ENCODE measurements at places on chromosomes 16 and 17. TPM values are rescaled to one million over a fixed set of nuclear protein-coding genes. Genes with fewer than 3 reads are reported as not detected.

DNA sequence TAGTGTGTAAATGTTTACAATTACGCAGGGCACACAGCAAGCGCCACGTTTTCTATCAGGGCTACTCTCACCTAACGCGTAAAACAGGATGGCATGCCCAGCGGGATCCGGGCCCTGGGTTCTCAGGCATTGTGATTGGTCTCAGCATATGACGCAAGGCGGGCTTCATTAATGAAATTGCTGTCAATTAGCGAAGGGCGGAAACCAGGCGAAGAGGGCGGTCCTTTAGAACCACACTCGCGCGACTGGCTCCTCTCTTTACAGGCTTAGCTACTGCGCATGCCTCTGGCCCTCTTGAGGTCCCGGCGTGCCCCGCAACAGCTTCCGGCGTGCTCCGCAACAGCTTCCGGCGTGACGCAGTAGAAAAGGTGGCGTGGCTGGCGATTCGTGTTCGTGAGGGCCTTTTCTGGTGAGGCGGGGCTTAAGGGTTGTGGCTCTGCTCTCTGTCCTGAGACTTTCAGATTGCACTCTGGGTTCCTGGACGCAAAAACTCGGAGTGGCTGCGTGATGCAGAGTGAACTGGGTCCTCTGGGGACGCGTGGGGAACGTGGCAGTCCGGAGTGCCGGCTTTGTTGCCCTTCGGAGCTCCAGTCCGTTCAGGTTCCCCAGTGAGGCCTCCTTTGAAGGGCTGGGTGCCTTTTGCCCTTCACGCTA, 9.2 kb downstream of the OR2C1 start:
- DNase-seq: peak; percentile 29

GRCh38 chr17:78266231-78266631, 34.8 kb downstream of the TMEM235 start:
- no peak for DNase-seq

GRCh38 chr17:39671651-39672521, 3.6 kb downstream of the PNMT start:
- DNase-seq: peak; percentile 80

GNGT2 gene
- 0.70 TPM for total RNA-seq

- DNase-seq: peak; percentile 11
These were observed 217.8 kb upstream of the GSE1 start for GRCh38 chr16:85395207-85395912.

DNA sequence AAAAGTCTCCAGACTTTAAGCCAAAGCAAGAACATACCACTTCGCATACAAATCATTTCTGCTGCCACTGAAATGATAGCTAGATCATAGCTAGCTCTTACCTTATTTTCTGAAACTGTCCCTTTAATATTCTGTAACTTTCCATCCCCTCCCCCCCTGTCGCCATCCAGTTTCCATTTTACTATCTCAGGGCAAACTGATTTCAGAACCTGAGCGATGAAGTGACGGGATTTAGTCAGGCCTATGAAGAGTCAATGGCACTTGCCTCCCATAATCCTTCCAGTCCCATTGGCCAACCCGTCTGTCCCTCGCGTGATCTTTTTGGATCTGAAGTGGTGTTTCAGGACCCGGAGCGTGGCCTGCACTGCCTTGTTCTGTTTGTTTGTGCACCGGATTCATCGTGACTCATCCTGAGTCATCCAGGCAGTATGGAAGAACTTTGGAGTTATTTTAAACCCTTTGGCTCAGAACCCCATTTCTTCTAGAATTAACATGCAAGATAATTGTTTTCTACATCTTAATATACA, 199.8 kb upstream of the CHMP6 start:
- DNase-seq: no peak

ITGA3 gene
- 44.2 TPM for total RNA-seq
